Activated T-helper 17 cell treated with anti-CD3 and anti-CD28 coated beads, Interleukin-2, amount 50 U/mL, for 72 hours (primary cell): ENCODE measurements at places on chromosomes 6 and 20.

- no peak overlapping the region for H3K27ac ChIP-seq
- H3K4me1 ChIP-seq, result peaks cover 3% of the 10 kb centered on the region
- H3K27me3 ChIP-seq, result peaks cover 47% of the 10 kb centered on the region
- no peaks in the 10 kb centered on the region for H3K36me3 ChIP-seq
- H3K4me3 ChIP-seq, result no peak overlapping the region
- no peak for ATAC-seq
Observed at GRCh38 chr20:4244700-4245485, 229.5 kb upstream of the RNF24 start.

GRCh38 chr20:48970681-48971365, 49.3 kb downstream of the ARFGEF2 start:
- H3K4me1 ChIP-seq, result no peaks in the 10 kb centered on the region
- H3K4me3 ChIP-seq, result no peak overlapping the region
- H3K27me3 ChIP-seq, result no peaks in the 10 kb centered on the region

DNA sequence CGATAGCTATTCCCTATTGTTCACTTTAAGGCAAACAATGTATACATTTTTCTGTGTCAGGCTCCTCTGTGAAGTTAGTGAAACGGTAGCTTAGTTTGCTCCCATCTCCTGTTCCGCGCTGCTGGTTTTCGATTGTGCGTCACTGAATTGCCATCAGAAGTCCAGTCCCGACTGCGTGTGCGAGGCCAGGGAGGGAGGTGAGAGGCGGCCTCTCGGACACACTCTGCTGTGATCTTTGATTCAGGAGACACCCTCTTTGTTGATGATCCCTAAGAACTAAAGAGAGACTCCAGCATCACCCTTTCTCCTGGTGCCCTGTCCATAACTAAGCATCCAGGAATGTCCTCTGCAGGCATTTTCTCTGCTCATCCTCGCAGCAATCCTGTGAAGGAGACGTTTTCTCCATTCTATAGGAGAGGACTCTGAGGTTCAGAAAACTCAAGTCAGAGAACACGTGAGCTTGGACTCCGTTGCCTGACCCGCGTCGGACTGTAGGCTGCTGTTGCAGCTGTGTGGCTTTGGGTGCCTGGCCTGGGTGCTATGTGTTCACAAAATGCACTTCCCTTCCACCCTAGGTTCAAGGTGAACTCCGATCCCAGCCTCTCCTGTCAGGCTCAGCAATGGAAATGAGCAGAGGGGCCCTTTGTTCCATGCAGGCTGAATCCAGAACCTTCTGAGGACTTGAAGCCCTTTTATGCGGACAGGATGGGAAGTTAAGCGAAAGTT, 24.1 kb upstream of the UNC93A start:
- H3K4me1 ChIP-seq, result no peaks in the 10 kb centered on the region
- no peak for ATAC-seq
- H3K27ac ChIP-seq, result no peak overlapping the region
- no peaks in the 10 kb centered on the region for H3K36me3 ChIP-seq

DNA sequence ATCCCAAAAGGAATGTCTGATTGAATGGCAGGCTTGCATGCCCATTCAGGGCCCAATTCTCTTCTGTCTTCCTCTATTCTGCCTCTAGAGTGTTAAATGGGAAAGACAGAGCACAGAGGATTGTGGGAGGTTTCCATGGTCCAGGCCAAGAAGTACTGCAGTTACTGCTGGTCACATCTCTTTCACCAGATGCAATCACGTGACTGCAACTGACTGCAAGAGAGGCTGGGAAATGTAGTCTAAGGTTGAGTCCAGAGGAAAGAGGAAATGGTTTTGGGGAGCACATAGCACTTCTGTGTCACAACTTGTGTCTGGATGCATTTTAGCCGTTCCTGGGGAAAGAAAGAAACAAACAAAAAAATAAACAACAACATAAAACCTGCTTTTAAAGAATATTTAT, 336.4 kb upstream of the BTBD3 start:
- H3K36me3 ChIP-seq, result no peaks in the 10 kb centered on the region
- no peaks in the 10 kb centered on the region for H3K27me3 ChIP-seq
- H3K4me1 ChIP-seq, result no peaks in the 10 kb centered on the region
- H3K4me3 ChIP-seq, result no peak overlapping the region
- H3K27ac ChIP-seq, result no peak overlapping the region

DNA sequence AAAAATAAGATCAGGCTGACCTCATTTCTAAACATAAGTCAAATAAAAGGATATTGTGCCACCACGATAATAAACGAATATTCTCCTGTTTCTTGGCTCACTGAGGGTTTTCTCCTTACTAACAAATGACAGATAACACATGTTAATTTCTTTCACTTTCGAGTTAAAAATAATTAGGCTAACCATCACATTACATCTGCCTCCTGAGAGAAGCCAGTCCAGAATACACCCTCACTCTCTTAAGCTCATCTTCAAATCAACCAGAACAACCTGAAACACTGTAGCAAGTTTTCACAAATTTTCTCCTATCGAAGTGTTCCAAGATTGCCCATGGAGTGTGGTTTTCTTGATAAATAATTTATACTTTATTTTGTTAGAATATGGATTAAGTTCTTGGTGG, 1285.6 kb upstream of the EYS start:
- H3K27ac ChIP-seq, result no peak overlapping the region
- no peak for ATAC-seq
- no peaks in the 10 kb centered on the region for H3K36me3 ChIP-seq

GRCh38 chr6:47391675-47392074, 82.0 kb upstream of the TNFRSF21 start:
- H3K27me3 ChIP-seq, result peaks cover 9% of the 10 kb centered on the region
- no peak for ATAC-seq
- no peaks in the 10 kb centered on the region for H3K4me1 ChIP-seq

GRCh38 chr20:21693322-21693721, 12.1 kb upstream of the PAX1 start:
- H3K4me3 ChIP-seq, result no peak overlapping the region
- H3K27ac ChIP-seq, result no peak overlapping the region
- H3K36me3 ChIP-seq, result no peaks in the 10 kb centered on the region
- H3K4me1 ChIP-seq, result no peaks in the 10 kb centered on the region
- peaks cover 32% of the 10 kb centered on the region for H3K27me3 ChIP-seq
- ATAC-seq, result no peak

- no peak overlapping the region for H3K27ac ChIP-seq
- no peak for ATAC-seq
- H3K4me3 ChIP-seq, result no peak overlapping the region
- H3K36me3 ChIP-seq, result no peaks in the 10 kb centered on the region
Observed at GRCh38 chr6:84892671-84893070, 128.3 kb upstream of the TBX18 start.

DNA sequence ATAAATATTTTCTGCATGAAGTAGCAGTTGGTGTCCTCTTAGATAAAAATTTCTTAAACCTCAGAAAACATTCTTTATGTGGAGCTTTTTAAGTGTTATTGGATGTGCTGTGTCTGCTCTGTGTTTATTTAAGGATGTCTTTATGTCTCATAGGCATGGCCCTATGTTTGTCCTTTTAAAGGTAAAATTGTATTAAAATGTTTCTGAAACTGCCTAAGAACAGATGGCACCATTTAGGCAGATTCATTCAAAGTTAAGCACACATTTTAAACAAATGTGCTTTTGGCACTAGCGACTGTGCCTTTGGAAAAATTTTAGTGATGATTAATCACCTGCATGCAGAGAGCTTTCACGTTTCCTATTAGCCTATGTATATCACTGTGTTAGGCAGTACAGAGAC, 125.2 kb downstream of the KIF6 start:
- no peak for ATAC-seq
- no peak overlapping the region for H3K4me3 ChIP-seq
- no peaks in the 10 kb centered on the region for H3K36me3 ChIP-seq
- H3K27me3 ChIP-seq, result peaks cover 15% of the 10 kb centered on the region

- peaks cover 4% of the 10 kb centered on the region for H3K4me1 ChIP-seq
- no peak overlapping the region for H3K27ac ChIP-seq
- H3K36me3 ChIP-seq, result peaks cover 20% of the 10 kb centered on the region
- no peak overlapping the region for H3K4me3 ChIP-seq
Observed at GRCh38 chr20:62178316-62179161, 4.3 kb upstream of the MTG2 start.

GRCh38 chr20:8535403-8536261, 403.6 kb downstream of the PLCB1 start:
- no peaks in the 10 kb centered on the region for H3K36me3 ChIP-seq
- H3K4me1 ChIP-seq, result no peaks in the 10 kb centered on the region
- ATAC-seq, result no peak
- H3K27me3 ChIP-seq, result no peaks in the 10 kb centered on the region
- no peak overlapping the region for H3K4me3 ChIP-seq
- H3K27ac ChIP-seq, result no peak overlapping the region

- no peak overlapping the region for H3K4me3 ChIP-seq
- H3K36me3 ChIP-seq, result no peaks in the 10 kb centered on the region
- no peaks in the 10 kb centered on the region for H3K27me3 ChIP-seq
- peaks cover 8% of the 10 kb centered on the region for H3K4me1 ChIP-seq
- H3K27ac ChIP-seq, result no peak overlapping the region
- no peak for ATAC-seq
Observed at GRCh38 chr6:130780122-130780521, 47.1 kb upstream of the SMLR1 start.

DNA sequence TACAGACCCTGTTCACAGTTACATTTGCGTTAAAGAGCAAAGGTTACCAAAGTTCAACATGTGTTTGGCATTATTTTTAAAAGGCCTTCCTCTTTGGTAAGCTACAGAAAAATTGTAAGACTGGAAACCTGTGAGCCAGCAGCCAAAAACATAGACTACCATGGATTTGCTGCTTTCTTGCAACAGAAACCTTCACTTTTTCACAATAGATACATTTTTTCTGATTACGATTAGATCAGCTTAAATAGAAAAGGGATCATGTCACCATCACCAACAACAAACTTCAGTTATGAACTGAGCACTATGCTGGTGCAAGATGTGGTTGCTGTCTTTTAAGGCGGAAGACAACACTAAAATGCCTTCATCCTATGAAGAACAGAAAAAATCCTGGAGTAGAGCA, 112.3 kb upstream of the MARCKS start:
- H3K36me3 ChIP-seq, result no peaks in the 10 kb centered on the region
- H3K27me3 ChIP-seq, result peaks cover 12% of the 10 kb centered on the region
- H3K4me1 ChIP-seq, result no peaks in the 10 kb centered on the region
- H3K4me3 ChIP-seq, result no peak overlapping the region
- H3K27ac ChIP-seq, result no peak overlapping the region

GRCh38 chr6:105137388-105137787, 42.4 kb downstream of the POPDC3 start:
- H3K36me3 ChIP-seq, result no peaks in the 10 kb centered on the region
- ATAC-seq, result no peak
- peak overlapping the region; percentile 62 for H3K4me3 ChIP-seq
- H3K27me3 ChIP-seq, result peaks cover 68% of the 10 kb centered on the region
- H3K27ac ChIP-seq, result no peak overlapping the region

- peaks cover 13% of the 10 kb centered on the region for H3K36me3 ChIP-seq
- peaks cover 29% of the 10 kb centered on the region for H3K27me3 ChIP-seq
Observed at GRCh38 chr20:31868853-31869672, 1.3 kb downstream of the DUSP15 start.

- no peaks in the 10 kb centered on the region for H3K27me3 ChIP-seq
- H3K27ac ChIP-seq, result peak overlapping the region; percentile 34
- peak; percentile 96 for ATAC-seq
- no peaks in the 10 kb centered on the region for H3K36me3 ChIP-seq
Observed at GRCh38 chr6:130575971-130576370, 210.2 kb downstream of the TMEM200A start.

- no peak overlapping the region for H3K27ac ChIP-seq
- no peaks in the 10 kb centered on the region for H3K36me3 ChIP-seq
- H3K4me3 ChIP-seq, result no peak overlapping the region
- H3K4me1 ChIP-seq, result peaks cover 5% of the 10 kb centered on the region
Observed at GRCh38 chr6:31125162-31125561, 4.9 kb upstream of the CDSN start.
